ENCODE measurements at places on chromosomes 3 and 15.

DNA sequence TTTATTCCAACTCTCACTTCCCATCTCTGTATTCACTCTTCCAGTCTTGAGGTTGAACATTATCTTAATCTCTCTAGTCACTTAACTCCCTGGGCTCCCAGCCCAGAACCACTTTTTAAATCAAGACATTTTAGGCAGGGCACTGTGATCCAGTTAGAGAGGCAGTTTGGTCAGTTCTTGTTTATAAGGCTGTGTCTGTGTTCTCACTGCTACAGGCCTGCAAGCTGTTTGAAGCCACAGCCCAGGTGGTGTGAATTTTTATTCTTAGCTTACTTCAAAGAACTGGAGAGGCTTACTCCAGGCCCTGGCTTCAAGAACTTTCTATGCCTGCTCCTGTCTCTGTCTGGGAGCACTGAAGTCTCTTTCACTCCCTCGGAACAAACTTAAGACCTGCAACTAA is 906.1 kb downstream of the CADM2 start:
- no peak for DNase-seq

GRCh38 chr15:81178365-81178764 is 18.3 kb upstream of the IL16 start:
- DNase-seq = no peak

DNA sequence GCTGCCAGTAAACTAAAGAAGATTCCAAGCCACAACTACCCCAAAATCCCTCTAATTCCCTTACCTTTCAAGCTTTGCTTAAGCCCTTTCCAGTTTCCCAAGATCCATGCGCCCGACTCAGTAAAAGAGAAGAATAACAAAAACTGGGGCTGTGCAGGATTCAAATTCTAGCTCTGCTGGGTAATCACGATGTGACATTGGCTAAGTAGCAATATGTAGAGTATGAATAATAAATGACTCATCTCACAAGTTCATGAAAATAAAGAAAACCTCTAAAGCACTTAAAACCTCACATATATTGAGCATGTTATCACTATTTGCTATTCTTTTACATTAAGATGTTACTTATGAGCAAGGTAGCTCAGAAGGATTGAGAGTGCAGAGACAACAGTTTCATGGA is 522.2 kb upstream of the ZNF717 start:
- DNase-seq = no peak

DNA sequence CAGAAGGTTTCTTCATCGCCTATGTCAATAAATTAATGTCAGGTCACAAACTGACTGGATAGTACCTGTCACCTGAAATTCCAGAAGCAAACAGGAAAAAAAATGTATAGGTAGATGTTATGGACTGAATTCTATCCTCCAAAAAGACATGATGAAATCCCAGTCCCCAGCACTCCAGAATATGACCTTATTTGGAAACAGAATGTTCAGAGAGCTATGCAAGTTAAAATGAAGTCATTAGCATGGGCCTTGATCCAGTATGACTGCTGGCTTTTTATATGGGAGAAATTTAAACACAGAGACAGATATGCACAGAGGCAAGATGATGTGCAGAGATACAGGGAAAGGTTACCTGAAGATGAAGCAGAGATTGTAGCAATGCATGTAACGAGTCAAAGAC is 953.4 kb downstream of the ZPLD1 start:
- no peak for DNase-seq

- no peak for DNase-seq
Observed at GRCh38 chr3:194933465-194933864, 247.8 kb downstream of the FAM43A start.

DNA sequence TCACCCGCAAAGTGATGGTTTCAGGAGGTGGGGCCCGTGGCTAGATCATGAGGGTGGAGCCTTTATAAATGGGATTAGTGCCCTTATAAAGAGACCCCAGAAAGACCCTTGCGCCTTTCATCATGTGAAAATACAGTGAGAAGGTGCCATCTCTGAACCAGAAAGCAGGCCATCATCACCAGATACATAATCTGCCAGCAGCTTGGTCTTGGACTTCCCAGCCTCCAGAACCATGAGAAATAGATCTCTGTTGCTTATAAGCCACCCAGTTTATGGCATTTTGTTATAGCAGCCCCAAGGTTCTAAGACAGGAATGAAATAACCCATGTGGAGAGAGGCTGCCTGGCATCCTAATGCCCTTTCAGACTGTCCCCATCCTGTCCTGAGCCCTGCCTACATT is 127.8 kb upstream of the SMAD3 start:
- DNase-seq = no peak
